Adipose tissue (tissue), 3 donors: ENCODE measurements at places on chromosomes 7 and 10. TPM values are rescaled to one million over a fixed set of nuclear protein-coding genes. Genes with fewer than 3 reads are reported as not detected.

Gene NKX2-3
- polyA plus RNA-seq, result 2.3 TPM

Gene CEP55
- 2.6 TPM for polyA plus RNA-seq

Gene CPA2
- 4.2 TPM for polyA plus RNA-seq

Gene AP3M1
- 13.2 TPM for polyA plus RNA-seq

Gene ZRANB1
- polyA plus RNA-seq, result 10.9 TPM

Gene EN2
- polyA plus RNA-seq, result 0.04 TPM

Gene FUOM
- 22.1 TPM for polyA plus RNA-seq

Gene CISD1
- 26.8 TPM for polyA plus RNA-seq

Gene DOCK1
- polyA plus RNA-seq, result 9.5 TPM

Gene ADRA2A
- polyA plus RNA-seq, result 99.6 TPM

Gene TRIM24
- polyA plus RNA-seq, result 6.9 TPM

Gene ADCY1
- 2.7 TPM for polyA plus RNA-seq

Gene POLR2J2
- 1.6 TPM for polyA plus RNA-seq

Gene VENTX
- polyA plus RNA-seq, result 0.80 TPM

Gene NUDT5
- 50.2 TPM for polyA plus RNA-seq

Gene MYH16
- polyA plus RNA-seq, result not detected

Gene IFIT2
- polyA plus RNA-seq, result 2.5 TPM

Gene RAMP3
- polyA plus RNA-seq, result 11.6 TPM

Gene RBP4
- 307 TPM for polyA plus RNA-seq

Gene MOGAT3
- polyA plus RNA-seq, result not detected

Gene UNCX
- not detected for polyA plus RNA-seq

Gene RNF148
- 0.08 TPM for polyA plus RNA-seq

Gene CYP3A4
- polyA plus RNA-seq, result 0.22 TPM
